Cortex of kidney (tissue), 1 donor: ENCODE measurements at places on chromosomes 6 and 20.
A peak's percentile ranks its signal among the peaks of the same experiment; 100 is the strongest.

DNA sequence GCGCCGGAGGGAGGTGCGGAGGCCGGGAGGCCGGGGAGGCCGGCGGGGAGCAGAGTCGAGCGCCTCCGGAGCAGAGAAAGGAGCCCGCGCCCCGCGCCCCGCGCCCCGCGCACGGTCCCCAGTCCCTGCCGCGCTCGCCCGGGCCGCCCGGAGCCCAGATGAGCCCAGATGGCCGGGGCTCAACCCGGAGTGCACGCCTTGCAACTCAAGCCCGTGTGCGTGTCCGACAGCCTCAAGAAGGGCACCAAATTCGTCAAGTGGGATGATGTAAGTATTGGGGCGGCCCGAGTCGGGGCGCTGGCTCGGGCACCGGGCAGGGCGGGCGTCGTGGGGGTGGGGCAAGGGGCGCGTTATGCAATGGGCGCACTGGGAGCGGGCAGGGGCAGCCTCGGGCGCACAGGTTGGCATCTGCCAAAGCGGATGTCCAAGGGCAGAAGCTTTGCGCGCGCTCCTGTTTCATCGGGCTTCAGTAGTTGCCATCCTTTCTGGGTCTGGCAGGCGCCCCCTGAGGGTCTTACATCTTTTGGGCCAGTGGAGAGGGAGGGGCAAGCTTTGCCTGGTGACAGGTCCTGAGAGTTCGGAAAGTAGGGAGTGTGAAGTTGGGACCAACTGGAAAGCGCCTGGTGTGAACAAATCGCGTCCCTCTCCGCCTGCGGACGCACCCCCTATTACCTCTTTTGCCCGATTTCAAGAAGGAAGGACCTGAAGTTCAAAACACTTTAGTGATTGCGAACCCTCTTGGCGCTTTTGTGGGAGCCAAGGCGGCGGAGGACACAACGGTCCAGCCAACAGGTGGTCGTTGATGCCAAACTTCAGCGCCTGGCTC is 631 bp downstream of the PLCB1 start:
- no peak for DNase-seq

DNA sequence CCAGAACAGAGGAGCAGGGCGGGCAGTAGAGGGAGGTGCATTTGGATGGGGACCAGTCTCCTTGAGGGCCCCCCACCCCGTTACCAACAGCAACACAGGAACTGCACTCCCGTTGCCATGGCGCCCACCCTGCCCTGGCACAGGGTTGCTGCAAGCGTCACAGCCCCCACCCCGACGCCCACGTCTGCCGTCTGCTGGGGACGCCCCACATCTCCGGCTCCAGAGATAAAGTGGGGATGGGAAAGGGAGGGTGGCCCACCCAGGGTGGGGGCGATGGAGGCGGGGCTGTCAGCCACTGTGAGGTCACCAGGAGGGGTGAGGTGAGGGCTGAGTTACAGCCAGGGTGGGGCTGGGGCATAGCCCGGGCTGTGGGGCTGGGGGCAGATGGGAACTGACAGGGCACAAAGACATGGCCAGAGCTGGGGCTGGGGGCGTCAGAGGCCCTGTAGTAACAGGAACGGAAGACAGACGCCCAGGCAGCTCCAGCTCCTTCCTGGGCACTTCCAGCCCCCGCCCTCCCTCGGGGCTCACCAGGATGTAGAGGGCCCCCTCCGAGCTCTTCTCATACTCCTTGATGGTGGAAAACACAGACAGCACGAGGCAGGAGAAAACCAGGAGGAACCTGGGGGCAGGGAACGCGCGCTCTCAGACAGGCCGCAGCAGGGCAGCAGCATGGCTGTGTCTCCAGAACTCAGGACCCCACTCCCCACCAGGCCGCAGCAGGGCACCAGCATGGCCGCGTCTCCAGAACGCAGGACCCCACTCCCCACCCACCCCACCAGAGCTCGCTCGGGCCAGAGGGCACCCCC is 26.0 kb downstream of the KCNQ2 start:
- DNase-seq, result no peak

DNA sequence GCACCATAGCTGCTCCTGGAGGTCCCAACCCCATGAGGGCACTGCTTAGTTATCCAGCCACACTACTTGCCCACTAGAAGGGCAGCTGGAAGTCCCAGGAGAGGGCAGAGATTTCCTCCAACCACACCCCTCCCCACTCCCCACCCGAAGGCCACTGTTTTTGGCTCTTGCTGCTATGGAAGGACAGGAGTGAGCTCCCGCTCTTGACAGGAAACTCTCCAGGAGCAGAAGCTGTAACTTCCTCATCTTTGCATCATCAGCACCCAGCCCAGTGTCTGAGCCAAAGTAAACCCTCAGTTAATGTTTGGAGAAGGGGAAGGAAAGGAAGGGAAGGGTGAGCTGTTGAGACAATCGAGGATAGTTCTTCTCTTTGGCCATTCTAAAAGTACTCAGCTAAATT is 120.7 kb downstream of the MTFR2 start:
- DNase-seq, result no peak

DNA sequence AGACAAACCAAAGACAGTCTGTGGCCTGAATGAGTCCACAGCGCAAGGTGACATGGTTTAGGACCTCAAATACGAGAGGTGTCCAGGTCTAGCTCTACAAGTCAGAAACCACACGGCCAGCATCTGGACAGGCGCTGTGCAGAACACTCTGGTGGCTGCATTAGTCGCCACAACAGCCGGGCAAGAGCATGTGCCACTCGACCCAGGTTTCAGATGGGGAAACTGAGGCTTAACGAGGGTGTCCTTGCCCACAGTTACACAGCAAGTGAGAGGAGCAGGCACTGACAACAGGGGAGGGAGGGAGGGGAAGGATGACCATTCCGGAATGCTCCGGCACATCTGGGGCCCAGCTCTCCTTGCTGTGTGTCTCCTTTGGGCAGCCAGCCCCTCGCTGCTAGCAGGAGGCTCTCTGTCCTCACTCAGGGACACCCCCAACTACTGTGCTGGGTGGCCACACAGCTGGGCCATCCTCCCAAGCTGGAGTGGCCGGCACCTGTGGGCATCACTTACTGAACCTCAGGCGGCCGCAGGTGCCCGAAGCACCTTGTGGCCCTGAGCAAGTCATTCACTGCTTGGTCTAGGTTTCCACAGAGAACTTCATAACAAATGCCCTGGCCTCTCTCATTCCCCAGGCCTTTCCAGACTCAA is 6.6 kb downstream of the DLL1 start:
- DNase-seq, result no peak

DNA sequence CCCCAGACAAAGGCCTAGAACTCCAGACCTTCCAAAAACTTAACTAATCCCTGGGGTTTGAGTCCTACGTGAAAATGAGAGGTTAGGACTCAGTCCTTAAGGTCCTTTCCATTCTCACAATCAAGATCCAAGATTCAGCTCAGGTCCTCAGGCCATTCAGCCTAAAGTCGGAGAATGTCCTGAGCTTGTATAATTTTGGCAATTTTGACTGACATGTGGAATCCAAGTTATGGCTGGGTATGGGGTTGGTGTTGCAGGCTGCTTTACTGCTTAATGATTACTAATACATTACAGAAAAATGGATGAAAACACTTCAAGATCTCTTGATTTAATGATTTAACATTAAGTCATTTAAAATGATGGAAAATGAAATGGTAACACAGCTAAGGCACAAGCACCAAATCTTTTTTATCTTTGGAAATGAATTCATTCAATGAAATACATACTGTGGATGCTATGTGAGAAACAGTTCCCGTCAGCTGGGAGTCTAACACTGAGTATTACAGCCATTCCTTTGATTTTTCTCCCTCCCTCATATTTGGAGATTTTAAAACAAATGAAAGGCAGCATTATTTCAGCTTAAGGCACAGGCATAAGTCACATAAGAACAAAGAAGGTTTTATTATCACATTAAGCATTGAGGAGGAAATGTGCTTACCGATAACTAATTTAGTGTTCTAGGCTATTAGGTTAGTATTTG is 1.3 kb downstream of the ARHGAP18 start:
- DNase-seq, result no peak

- DNase-seq, result no peak
Observed at GRCh38 chr6:143652841-143653331, 24.9 kb upstream of the PHACTR2 start.

DNA sequence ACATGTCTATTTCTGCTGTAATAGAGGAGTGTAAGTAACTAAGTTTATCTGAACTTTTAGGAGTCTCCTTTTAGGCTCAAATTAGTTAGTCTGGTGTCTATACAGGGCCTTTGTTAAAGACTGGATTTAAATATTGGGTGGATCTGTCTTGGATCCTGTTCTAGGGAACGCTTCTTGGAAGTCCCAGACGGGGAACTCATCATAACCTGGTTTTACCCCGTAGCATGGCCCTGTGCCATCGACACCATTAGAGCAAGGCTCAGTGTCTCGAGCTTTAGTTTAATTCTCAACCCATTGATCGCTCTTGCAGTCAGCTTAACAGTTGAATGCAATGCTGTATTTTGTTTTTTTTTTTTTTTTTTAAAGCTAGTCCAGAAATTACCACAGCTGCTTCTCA is 89.9 kb downstream of the CARMIL1 start:
- no peak for DNase-seq

DNA sequence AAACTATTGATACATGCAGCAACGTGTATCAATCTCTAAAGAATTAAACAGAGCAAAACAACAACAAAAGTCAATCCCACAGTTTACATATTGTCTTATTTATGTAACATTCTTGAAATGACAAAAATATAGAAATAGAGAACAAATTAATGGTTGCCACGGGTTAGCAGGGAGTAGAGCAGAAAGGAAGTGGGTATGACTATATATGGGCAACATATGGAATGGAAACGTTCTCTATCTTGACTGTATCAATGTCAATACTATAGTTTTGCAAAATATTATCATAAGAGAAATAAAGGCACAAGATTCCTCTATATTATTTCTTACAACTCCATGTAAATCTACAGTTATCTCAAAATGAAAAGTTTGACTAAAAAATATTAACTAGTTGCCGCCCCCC is 12.8 kb downstream of the AK9 start:
- DNase-seq, result no peak

- DNase-seq, result no peak
Observed at GRCh38 chr6:163797296-163797845, 382.9 kb downstream of the QKI start.

- DNase-seq, result no peak
Observed at GRCh38 chr6:20286968-20287565, 74.8 kb upstream of the MBOAT1 start.

DNA sequence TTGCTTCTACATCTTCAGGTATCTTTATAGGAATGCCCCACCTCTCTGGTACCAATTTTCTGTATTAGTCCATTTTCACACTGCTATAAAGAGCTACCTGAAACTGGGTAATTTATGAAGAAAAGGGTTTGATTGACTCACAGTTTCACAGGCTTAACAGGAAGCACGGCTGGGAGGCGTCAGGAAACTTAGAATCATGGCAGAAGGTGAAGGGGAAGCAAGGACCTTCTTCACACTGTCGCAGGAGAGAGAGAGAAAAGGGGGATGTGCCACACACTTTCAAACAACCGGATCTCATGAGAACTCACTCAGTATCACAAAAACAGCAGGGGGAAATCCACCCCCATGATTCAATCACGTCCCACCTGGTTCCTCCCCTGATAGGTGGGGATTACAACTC is 24.4 kb upstream of the LY86 start:
- no peak for DNase-seq

DNA sequence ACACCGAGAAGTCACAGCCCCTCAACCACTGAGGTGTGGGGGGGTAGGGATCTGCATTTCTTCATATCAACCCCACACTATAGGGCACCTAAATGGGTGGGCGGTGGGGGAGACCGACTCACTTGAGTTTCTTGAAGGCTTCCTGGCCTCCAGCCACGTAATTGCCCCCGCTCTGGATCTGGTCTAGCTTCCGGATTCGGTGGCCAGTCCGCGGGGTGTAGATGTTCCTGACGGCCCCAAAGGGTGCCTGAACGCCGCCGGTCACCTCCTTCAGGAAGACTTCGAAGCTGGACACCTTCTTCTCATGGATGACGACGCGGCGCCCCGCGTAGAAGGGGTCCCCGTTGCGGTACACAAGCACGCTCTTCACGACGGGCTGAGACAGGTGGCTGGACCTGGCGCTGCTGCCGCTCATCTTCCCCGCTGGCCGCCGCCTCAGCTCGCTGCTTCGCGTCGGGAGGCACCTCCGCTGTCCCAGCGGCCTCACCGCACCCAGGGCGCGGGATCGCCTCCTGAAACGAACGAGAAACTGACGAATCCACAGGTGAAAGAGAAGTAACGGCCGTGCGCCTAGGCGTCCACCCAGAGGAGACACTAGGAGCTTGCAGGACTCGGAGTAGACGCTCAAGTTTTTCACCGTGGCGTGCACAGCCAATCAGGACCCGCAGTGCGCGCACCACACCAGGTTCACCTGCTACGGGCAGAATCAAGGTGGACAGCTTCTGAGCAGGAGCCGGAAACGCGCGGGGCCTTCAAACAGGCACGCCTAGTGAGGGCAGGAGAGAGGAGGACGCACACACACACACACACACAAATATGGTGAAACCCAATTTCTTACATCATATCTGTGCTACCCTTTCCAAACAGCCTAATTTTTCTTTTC is at the start of gene DCDC2:
Gene DCDC2, minus strand, starts transcription at position 724 of the 883 bp plus-strand sequence. Its CDS starts 309 bp downstream, at position 415.
- peak; percentile 22 for DNase-seq

- DNase-seq, result no peak
Observed at GRCh38 chr6:621931-622330, 35.0 kb downstream of the HUS1B start.

DNA sequence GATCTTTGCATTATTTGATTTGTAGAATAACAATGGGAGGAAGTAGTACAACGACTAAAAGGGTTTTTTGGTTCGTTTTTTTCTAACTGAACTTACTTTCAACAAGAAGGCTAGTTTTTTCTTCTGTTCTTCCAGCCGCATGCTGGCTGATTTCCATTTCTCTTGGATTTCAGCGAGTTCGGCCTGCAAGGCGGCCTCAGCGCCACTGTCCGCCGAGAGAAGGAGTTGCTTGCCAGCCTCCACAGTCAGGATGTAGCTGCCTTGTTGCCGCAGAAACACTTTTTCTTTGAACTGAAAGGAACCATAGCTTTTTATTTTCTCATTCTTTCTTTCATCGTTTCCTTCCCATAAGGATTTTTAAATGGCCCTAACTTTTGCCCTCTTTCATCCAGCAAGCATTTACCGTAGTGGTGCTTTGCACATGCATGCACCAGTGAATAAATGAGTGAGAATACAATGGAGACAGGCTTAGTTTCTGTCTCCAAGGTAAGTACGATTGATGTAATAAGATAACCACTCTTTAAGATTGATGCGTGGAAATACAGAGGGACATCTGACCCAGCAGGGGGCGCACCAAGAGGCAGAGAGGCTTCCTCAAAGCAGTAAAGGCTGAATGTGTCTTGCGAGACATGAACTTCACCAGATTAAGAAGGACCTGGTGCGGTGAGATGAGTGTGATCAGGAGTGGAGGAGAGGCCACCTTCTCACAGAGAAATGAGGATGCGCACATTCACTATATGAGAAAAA is 398.8 kb downstream of the ESR1 start:
- no peak for DNase-seq

GRCh38 chr20:19304886-19305415 is 92.5 kb downstream of the SLC24A3 start:
- DNase-seq, result no peak

GRCh38 chr6:143536461-143536865 is 24.9 kb upstream of the FUCA2 start:
- DNase-seq, result no peak
